Activated T-helper 2 cell treated with anti-CD3 and anti-CD28 coated beads, Interferon-gamma antibody, Interleukin-2, Interleukin-4, amounts not matched to agents 10 μg/mL and 5 μg/mL and 100 μg/mL, durations not matched to agents 14 hours and 24 hours and 36 hours (primary cell): ENCODE measurements at places on chromosomes 1 and 21. TPM values are rescaled to one million over a fixed set of nuclear protein-coding genes. Genes with fewer than 3 reads are reported as not detected.
A peak's percentile ranks its signal among the peaks of the same experiment; 100 is the strongest.

DNA sequence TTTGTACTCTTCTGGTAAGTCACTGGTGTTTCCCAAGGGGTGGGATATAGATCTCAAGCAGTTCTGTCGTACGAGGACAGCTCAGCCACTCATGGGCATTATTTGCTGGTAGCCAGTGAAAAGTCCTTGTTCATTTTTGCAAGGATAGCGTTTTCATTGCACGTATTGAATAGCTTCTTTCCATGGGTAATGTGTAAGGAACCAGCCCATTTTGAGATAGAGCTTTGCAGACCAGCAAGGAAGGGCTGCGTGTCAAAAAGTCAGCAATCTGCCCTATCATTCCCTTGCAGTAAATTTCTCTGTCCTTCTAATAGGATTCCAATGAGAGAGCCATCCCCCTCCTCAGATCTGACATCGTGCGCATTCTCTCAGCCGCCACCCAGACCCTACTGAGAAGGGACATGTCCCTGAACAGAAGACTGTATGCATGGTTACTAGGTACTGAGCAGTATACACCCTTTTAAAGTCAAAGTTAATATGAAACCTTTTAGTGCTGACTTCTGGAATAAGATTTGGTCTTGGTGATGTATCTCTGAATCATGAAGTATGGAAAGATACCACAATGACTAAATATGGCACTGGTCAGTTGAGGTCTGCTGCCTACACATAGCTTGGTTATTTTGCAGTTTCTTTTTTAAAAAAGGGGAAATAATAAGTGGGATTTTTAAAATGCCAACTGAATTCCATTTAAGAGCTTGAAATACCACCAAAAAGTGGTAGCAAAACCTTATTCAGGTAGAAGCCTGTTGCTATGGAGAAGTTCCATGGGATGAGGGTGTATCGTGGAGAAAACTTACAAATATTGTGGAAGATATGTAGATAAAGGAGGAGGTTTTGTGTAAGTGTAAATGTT is 55.3 kb downstream of the DOP1B start:
- DNase-seq, result no peak

Gene C1QTNF12
- total RNA-seq, result 3.5 and 3.7 TPM in 2 replicates

GRCh38 chr1:100868364-100868995 is 26.2 kb downstream of the EXTL2 start:
- DNase-seq, result no peak

GRCh38 chr1:178539291-178539690 is 26.4 kb downstream of the TEX35 start:
- no peak for DNase-seq

DNA sequence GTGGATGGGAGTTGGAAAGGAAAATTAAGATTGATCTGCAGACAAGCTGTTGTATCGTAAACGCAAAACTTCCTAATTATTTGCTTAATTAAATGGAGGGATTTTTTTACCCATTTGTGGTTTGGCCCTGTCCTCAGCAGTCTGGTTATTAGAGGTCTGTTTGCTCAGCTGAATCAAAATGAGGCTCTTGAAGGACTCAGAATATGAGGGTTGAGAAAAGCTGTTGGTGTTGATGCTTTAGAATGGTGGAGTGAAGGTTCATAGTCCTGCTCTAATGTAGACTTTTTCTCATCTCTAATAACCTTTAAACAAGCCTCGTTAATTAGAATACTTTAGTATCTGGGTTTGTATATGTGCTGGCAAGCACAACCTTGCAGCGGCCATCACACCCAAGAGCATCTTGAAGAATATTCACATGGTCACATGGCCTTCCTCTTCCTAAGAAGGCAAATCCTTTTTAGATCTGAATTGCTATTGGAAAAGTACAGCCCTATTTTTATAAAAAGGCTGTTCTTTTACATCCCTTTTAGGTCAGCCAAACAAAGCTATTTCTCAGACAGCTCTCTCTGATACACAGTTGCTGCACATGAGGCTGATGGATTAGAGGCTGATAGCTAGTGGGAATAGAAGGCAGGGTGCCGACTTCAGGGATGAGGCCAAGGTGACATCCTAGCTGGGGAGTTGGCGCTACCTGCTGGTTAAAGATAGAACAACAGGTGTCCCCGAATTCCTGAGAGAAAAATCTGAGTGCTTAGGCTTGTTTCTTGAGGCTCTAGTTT is 53.8 kb downstream of the MACF1 start:
- DNase-seq, result peak; percentile 37

DNA sequence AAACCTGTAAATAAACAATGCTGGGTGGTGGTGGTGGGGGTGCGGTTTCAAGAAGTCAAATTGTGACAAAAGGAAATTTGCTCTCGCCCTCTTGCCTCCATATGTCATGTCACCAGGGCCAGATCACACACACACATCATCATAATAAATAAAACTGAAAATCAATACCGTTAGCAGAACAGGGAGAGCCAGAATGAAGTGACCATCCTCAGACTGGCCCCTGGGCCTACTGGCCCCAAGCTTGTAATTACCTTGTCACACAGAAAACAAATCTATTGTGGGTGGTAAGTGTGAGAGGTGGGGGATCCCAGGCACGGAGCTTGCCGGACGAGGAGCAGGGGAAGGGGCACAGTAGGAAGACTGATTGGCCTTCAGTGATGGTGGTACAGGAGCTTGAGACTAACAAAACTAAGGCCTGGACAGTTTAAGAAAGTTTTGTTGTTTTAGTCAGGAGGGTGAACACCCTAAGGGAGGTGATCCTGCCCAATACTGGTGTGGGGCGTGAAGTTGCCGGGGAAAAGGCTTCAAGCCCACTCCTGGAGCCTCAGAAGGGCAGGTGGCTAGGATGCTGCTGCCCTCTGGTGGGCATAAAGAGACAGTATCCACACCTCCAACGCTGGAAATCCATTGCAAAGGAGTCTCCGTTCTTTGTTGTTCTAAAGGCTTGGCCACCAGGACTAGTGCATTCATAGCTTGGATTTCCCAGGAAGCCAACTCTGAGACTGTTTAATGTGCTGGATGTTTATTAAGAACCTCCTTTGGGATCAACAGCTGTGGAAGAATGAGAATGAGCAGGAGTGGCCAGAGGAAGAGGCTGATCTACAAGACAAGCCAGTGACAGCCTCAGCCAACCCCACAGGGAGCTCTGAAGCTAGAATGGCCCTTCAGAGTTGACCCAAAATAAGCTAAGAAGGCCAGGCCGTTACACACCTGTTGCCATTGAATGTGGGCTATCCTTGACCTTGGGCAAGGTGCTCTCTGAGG is 8.1 kb upstream of the C1orf216 start:
- no peak for DNase-seq

GRCh38 chr1:173302890-173303829 is 96.0 kb upstream of the TNFSF4 start:
- no peak for DNase-seq

- no peak for DNase-seq
Measured at GRCh38 chr1:171787686-171788480, 6.4 kb downstream of the METTL13 start.
